ENCODE measurements at places on chromosomes 13 and 19.
A peak's percentile ranks its signal among the peaks of the same experiment; 100 is the strongest.

DNA sequence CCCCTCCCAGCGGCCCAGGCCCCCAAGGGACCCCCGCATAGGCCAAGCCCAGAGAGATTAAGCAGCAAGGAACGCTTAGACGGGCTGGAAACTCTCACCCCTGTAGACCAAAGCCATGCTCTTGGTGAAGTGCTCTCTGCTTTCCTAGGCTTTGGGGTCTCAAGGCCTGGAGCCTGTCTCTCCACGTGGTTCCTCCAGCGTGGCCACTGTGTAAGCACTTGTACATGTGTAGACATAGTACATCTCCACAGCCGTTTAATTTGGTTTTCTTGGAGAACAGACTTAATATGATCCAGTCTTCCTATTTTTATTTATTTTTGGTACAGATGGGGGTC lies 1.1 kb downstream of the NUDT19 start:
- DNase-seq = no peak

DNA sequence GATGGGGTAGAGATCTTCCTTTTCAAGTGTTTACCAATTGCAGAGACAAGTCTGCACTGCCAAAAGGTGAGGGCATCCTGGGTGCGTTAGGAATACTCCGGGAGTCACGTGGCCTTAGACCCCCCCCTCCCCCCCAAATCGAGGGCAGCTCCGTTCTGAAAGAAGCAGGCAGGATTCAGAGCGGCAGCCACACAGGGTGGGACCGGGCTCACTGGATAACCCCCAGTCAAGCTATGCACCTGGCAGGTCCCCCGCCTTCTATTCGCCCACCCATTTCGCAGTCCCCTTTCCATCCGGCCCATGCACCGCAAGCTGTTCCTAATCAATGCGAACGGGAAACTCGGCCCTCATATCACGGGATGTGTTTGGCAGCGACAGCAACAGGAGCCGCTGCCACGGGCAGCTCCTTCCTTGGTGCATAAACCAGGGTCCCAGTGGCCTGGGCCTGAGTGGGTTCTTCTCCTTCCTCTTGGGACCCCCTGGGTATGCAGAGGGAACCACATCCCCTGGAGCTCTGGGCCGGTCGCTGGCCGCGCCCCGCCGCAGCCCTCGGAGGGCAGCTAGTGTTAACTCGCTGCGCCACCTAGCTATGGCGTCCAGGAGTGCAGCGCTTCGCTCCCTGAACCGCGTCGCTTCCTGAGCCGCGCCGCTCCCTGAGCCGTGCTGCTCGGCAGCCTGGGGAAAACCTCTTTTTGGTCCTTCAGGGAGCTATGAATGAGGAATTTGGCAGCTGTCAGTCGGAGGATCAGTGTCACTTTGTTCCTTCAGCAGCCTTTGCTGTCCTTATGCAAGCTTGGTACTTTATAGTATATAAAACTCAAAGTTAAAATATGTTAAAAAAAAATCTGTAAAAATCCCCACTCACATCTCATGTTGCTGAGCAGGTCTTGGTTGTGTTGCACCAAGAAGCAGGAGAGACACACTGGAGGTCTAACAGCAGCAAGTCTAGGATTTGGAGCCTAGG lies 41.4 kb downstream of the LYL1 start:
- peak; percentile 77 for DNase-seq

GRCh38 chr19:42403586-42403985 lies 13.5 kb upstream of the CNFN start:
- DNase-seq = no peak

DNA sequence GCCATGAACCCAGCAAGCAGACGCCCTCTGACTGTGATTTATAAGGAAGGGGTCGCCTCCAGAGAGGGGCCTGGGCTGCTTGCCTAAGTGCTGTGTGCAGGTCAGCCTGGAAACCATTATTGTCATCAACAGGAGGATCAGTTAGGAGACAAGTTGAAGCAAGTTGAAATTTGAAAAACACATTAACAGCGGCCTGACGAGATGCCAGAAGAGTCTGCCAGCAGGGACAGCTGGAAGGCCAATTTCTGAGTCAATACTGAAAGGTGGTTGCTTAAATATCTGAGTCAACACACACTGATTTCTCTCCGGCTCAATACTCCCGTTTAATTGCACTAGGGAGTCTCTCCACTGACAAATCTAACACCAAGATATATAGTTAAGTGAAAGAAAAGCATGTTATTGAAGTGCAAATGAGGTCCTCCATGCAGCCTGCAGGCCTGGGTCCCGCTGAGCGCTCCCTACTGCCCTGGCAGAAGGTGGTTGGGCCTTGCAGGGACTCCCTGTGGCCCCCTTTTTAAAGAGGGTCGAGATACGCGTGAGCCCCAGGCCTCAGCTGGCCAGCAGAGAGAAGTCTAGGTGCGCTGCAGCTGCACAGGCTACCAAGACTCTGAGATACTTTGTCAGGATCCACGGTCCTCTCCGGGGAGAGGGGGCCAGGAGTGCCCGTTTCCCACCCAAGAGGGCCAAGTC lies 91.1 kb downstream of the RNASEH2B start:
- no peak for DNase-seq

GRCh38 chr13:62278271-62278670 lies 862.6 kb upstream of the PCDH20 start:
- no peak for DNase-seq

DNA sequence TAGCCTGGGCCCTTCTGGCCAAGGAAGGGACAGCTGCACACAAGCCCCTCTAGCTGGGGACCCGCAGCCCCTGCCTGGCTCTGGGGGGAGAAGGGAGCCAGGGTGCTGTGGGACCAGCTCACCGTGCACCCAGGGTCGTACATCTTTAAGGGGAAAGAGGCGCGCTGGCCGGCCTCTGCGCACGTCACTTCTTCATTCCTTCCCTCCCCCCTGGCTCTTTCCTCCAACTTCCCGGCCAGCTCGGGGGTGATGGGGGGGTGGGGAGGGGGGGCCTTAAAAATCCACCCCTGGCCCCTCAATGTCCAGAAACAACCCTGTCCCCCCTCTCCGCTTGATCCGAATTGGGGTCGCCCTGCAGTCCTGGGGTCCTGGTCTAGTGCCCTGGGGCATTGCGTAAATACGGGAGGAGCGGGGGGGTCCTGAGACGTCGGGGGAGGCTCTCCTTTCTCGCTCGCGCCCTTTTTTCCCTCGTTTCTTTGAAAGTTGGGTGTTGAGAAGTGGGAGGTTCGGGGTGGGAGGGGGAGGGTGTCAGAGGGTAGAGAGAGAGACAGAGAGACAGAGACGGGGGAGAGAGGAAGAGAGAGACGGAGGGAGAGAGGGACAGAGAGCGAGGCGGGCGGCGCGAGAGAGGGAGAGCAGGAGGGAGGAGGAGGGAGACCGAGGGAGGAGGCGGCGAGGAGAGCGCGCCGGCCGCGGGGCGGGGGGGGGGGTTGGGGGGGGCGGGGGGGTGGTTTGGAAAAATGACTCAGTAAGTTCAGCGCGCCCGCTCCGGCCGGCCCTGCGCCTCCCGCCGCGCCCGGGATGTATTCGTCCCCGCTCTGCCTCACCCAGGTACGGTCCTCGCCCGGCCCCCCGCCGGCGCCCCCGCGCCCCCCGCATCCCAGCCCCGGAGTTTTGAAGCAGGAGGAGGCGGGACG lies at the start of gene NFIC:
Gene NFIC, plus strand, starts transcription at position 748 of the 917 bp plus-strand sequence. Its CDS starts 54 bp downstream, at position 802.
- no peak for DNase-seq

DNA sequence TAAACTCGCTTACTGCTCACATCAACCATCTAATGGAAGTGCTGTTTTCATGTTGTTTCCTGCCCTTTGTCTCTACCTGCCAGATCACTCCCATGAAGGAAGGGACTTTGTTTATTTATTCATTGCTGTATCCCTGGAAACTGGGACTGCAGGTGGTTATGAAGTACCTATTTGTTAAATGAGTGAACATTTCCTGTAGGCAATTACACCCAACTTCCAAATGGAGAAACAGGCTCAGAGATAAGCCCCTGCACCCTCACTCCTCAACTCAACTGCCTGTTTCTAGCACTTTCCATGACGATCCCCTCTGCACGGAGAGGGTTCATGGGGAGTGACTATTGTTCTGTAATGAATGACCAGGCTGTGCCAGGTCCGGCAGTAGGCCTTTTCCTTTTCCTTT lies 1.9 kb upstream of the SELENOW start:
- DNase-seq = no peak

- no peak for DNase-seq
Measured at GRCh38 chr19:45908956-45909355, 5.6 kb downstream of the NANOS2 start.

- no peak for DNase-seq
Measured at GRCh38 chr13:114096031-114096485, 36.4 kb downstream of the RASA3 start.

- DNase-seq = no peak
Measured at GRCh38 chr13:52947921-52948373, 80.7 kb upstream of the OLFM4 start.

GRCh38 chr13:41655997-41656396 lies 198.6 kb downstream of the RGCC start:
- no peak for DNase-seq

DNA sequence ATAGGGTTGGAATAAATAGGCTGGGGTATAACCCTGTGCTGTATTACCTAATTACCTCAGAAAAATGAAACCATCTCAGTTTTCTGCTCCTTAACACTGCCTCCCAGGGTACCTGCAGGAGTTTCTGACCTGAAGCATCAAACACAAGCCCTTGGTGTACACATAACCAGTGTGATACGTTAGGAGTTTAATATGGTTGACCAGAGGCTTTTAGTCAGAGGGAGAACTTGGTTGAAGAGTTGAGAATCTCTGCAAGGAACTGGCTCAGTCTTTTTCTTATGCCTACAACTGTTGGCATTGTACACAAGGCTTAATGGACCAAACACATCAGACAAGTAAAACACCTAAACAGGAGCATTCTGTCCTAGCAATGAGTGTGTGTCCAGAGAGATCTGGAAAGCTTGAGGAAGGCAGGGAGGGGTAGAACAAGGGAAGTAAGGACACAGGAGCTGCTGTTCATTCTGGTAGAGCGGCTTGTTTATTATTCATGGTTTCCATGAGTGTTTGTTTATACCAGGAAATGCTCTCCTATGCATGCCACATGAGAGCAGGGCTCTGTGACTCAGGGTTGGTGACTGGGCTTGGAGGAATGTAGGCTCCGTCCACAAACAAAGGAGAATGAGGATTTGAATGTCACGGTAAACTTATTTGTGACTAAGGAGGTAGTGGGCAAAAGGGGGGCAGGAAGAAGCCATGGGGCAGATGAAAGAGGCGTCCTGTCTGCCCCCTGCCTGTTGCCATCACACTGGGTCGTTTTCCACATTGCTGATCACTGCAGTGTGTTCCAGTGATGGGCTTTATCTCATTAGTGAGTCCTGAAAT lies 11.9 kb upstream of the SPATA13 start:
- DNase-seq = no peak

DNA sequence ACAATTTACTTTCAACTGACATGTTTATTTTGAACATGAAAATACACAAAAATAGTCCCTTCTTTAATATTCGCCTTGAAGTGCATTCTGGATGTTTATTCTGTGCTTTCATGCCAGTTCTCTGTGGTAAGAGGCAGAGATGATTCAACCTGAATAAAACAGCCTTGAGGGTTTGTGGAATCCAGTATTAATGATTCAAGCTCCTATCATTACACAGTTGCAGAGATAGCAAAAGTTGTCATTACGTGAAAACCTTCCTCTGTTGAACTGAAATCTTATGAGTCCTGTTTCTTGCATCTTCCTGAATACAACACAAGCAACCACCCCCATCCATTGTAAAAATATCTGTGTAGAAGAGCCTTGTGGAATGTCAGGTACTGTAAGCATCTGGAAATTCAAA lies 142.3 kb upstream of the HTR2A start:
- DNase-seq = no peak

GRCh38 chr13:90171649-90172048 lies 1175.8 kb upstream of the MIR17HG start:
- no peak for DNase-seq

GRCh38 chr13:27411341-27411740 lies 13.1 kb upstream of the GTF3A start:
- DNase-seq = no peak

DNA sequence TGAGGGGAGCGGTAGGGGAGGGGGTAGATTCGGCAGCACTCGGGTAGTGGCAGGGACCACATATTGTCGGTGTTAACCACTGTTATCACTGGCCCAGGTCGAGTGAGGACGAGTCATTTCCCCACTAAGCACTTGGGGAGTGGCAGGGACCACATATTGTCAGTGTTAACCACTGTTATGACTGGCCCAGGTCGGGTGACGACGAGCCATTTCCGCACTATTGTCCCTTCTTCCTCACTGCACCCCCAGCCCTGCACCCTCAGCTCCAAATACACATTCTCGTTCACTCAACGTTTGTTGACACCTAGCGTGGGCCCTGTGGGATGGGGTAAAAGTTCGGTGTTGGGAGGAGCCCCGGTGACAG lies 467 bp upstream of the CLN5 start:
- peak; percentile 78 for DNase-seq

DNA sequence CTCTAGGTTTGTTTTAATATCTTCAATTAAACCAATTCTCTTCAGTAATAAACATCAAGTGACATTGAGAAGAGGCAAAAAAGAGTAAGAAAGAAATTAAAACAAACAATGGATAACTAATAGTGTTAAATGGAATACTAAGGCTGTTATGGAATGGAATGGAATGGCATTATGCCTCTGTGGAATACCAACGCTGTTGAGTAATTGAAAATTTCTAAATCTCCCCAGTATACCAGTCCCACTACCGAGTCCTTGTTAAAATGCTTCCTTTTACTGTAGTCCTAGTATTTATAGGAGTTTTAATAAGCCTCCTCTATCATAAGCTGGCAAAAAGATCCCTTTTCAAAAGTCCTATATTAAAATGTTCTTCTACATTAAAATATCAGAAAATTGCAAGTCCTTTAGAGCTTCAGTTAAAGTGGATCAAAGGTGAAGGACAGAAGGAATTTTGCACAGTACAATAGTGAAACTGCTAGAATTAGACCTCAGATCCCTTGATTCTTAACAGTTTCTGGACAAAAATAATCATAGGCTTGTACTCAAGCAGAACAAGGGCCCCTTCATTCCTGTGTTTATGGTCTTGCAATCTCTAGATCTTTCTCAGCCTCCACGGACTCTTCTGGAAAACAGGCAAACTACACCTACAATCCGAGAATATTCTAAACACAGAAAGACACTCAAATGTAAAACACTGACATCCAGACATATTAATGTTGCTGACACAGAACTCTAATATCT lies 128.2 kb downstream of the PCDH9 start:
- DNase-seq = no peak

DNA sequence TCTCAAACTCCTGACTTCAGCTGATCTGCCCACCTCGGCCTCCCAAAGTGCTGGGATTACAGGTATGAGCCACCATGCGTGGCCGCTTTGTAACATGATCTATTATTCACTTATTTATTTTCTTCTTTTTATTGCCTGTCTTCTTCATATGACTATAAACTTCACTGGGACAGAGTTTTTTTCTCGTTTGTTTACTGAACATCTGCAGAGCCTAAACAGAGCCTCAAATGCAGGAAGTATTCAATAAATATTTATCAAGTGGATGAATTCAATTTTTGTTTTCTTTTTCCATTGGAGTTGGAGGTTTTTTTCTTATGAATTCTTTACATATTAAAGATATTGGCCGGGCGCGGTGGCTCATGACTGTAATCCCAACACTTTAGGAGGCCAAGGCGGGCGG lies 54.7 kb downstream of the SKA3 start:
- DNase-seq = no peak

DNA sequence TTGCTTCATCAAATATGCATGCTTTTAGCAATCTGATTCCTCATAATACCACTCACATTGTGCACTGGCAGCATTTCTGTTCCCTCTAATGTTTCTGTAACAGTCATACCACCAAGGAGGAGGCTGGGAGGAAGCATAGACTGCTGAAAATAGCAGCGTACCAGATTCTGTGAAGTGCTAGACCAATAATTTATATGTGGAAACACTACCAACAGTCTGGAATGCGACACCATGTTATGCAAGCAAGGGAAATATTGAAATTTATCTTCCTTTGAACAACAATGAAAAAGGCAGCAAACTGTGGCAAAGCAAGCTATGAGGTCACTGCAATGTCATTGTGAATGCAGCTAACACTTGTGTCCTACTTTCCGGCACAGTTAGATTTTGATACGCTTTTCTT lies 1388.0 kb downstream of the EFNB2 start:
- DNase-seq = no peak

All from activated gamma-delta T cell treated with Interleukin-2 at 50 U/mL for 16 hours (primary cell).